RWPE1 (cell line): ENCODE measurements at places on chromosomes 13 and 19.

DNA sequence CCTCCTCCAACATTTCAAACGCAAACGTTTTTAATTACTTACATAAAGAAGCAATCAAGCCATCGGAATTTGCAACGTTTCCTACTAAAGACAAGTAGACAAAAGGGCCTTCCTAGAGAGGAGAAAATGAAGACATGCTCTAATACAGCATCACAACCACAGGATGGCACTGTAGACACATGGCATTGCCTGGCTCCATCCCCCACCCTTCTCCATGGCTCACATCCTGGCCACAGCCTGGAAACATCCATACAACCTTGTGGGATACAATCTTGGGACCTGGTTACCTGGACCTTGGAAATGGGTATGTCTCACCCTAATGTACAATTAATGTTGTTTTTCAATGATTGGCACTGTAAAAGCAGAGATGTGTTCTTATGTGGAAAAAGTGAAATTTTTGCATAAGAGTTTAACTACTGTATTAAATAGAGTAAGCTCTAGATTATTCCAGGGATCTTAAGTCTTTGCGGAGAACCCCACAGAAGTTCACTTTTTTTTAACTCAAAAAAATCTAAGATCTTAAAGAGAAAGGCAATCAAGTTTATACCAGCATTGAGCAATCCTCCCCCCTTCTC lies 21.5 kb downstream of the EBPL start:
- peak; percentile 69 for DNase-seq

DNA sequence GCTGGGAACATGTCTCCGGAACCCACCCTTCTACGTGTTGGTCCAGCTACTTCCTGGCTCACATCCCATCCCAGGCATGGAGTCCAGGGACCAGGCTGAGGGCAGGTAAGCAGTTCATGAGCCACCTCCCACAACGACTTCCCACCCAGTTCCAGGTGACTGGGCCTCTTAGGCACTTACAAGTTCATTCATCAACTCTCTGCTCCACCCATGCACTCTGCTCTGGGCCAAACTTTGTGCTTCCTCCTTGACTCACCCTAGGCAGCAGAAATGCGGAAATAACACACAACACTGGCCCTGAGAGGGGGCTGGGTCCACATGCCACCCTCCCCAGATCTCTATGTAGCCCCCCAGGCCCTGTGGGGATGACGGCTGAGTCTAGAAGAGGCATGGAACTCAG lies 20.5 kb downstream of the IQCN start:
- DNase-seq, result peak; percentile 48

GRCh38 chr13:96904232-96904631 lies 90.0 kb downstream of the OXGR1 start:
- no peak for DNase-seq

DNA sequence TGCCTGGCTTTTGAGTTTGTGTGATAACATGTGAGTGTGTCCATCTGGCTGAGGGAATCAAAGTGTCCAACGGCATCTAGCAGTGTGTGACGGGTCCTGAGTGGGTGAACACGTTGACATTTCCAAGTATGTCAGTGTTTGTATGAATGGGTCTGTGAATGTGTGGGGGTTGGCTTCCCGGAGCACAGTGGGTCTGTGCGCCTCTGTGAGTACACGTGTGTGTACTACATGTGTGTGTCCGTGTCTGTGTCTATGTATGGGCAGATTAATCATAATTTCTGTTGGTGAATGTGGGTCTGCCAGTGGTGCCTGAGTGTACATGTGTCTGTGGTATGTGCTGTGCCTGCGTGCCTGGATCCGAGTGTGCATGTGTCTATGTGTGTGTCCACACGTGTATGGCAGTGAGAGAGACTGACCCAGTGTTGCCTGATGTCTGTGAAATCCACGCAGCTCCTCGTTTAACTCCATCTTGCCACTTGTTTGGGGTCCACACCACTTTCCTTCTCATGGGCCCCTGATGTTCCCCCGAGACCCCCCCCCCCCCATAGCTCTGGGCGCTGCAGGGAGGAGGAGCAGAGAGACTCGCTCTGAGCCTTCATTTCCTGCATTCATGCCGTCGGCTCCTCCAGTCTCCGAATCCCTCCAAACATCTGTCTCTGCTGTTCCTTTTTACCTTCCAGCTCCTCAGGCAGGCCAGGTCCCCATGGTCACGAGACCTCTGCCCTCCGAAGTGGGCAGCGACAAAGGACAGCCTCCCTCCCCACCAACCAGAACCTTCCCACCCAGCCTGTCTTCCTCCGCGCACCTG lies 5.3 kb downstream of the CCDC8 start:
- DNase-seq, result no peak

DNA sequence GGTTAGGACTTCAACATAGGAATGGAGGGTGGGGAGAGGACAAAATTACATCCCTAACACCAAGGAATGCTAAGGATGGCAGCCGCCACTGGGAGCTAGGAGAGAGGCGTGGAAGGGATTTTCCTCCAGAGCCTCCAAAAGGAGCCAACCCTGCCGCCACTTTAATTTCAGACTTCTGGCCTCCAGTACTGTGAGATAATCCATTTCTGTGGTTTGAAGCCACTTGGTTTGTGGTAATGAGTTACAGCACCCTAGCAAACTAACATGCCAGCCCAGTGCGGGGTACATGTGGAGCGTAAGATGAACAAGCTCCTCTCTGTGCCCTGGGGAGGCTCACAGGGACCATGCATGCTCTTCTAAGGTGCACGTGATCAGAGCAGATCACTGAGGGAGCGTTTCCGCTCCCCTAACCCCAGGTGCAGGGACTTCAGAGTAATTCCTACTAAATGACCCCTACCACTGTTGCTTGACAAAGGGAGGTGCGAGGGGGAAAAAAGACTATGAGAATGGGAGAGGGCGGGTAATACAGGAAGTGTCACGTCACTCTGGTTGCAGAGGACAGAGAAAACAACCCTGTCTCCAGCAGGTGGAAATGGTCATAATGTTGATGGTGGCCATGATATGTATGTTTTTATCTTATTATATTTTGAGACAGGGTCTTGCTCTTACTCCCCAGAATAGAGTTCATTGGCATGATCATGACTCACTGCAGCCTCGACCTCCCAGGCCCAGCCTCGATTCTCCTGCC lies 12.0 kb downstream of the FPR1 start:
- no peak for DNase-seq

DNA sequence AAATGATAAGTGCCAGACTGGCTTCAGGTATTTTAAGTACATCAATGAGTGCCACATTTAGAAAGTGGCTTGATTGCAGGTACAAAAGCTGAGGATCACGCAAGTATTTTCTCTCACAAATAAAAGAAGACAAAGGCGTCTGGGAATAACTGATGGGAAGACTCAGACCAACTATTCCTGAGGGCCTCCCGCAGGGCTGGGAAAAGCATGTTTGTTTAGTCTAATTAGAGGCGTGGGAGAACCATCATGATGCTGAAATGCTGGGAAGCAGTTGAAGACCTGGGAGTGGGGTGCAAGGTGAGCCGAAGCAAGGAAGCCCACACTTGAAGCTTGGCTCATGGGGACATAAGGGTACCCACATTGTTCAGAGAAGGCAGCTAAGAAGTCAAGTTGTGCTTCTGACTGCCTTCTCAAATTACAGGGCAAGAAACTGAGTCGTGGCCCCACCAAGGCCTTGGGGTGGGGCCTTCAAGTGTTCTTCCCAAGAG lies 536.0 kb downstream of the MYO16 start:
- DNase-seq, result no peak
